ENCODE measurements at places on chromosomes 11 and 22.

DNA sequence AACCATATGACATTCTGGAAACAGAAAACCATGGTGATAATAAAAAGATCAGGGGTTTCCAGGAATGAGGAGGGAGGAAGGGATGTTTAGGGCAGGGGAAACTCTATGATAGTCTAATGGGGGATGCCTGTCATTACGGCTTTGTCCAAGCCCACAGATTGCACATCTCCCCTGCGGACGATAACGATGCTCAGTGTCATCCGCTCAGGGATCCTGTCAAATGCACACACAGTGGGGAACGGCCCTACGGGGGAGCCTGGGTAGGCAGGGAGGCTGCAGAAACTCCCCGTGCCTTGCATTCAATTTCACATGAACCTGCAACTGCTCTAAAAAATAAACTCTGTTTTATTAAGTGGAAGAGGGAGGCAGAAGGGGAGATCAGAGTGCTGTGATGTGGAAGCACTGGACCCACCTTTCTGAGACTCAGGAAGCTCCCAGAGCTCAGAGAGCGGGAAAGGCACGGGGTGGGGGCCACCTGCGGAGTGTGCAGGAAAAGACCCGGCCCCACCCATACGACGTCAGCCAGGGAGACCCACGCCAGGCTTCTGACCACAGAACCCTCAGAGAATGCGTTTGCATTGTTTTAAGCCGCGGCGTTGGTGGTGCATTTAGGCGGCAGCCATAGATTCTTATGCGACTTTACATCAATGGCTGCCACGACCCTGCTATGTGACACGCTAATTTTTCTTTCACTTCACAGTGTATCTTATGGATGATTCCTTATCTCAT lies 543.5 kb downstream of the BRD1 start:
- DNase-seq, result no peak

DNA sequence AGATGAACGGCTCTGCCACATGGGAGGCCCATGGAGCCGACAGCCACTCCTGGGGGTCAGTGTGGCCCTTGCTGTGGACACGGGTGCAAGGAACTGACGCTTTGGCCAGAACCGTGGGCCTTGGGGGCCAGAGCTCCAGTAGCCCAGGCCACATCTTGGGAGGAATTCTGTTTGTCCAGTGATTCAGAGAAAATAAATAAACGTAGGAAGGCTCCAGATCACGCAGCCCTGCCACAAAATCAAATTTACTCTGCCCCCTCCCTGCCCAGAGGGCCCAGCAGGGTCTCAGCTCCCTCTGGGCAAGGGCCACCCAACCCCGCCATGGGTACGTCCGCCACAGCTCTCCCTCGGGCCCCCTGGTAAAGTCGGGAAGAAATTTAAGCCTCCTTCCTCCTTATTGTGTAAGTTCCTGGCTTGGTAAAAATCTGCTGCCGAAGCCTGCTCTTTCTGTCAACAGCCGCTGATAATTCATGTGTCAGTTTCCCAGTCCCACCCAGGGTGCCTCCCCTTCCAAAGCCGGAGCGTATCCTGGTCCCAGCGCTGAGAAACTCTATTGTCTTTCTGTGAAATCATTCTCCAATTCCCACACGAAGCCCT lies 6.9 kb upstream of the MUC5AC start:
- DNase-seq, result no peak

DNA sequence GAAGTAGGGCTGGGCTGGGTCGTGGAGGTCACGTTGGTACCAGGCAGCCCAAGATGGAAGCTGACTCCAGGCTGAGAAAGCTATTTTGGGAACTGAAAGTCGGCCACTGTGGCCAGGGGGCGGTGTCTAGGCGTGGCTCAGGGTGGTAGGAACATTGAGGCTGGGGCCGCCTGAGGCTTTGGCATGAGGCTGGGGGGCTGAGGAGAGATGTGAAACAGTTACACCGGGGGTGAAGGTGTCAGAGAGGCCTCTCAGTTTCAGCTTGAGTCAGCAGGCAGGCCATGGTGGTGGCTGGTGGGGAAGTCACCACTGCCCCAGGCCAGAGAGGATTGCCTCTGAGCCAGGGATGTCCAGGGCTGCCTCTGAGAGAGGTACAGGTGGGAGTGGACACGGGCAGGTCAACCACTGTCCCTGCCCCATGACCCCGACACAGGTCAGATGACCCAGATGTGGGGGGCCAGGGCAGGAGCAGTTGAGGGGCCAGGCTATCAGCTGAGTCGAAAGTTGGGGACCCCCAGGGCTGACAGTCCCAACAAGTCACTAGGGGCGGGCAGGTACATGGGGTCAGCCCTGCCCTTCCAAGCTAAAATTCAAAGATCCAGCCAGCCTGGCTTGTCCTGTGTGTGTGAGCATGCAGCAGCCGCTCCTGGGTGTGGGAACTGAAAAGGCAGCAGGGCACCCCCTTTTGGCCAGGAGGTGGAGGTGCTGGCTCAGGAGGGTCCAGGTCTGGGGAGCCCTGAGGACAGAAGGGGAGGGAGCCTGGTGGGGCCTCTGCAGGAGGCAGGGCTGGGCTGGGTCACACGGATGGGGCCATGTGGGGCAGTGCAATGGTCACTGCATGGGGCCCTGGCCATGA lies 7.2 kb downstream of the KCNK7 start:
- peak; percentile 71 for DNase-seq

DNA sequence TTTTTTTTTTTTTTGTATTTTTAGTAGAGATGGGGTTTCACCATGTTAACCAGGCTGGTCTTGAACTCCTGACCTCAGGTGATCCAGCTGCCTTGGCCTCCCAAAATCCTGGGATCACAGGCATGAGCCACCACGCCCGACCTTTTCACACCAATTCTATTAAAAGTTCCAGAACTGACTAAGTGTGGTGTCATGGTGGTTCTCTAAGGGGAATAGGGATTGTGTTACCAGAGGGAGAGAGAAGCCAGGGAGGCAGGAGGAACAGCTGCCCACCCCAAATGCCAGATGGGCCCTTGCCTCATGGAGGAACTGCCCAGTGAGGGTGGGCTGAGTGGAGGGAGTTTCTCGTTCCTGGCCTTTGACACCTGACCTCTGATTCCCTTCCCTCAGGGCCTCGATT lies 5.9 kb downstream of the RPS6KA4 start:
- DNase-seq, result no peak

GRCh38 chr22:27116312-27117086 lies 459.1 kb downstream of the MIAT start:
- no peak for DNase-seq

GRCh38 chr11:34262531-34263081 lies 95.2 kb downstream of the ABTB2 start:
- DNase-seq, result no peak
